ENCODE measurements at places on chromosomes 11 and 22.

- no peak for DNase-seq
These were observed 717 bp upstream of the ZNF202 start for GRCh38 chr11:123742031-123742723.

- no peak for DNase-seq
These were observed 66.8 kb downstream of the ZC3H12C start for GRCh38 chr11:110160016-110160415.

DNA sequence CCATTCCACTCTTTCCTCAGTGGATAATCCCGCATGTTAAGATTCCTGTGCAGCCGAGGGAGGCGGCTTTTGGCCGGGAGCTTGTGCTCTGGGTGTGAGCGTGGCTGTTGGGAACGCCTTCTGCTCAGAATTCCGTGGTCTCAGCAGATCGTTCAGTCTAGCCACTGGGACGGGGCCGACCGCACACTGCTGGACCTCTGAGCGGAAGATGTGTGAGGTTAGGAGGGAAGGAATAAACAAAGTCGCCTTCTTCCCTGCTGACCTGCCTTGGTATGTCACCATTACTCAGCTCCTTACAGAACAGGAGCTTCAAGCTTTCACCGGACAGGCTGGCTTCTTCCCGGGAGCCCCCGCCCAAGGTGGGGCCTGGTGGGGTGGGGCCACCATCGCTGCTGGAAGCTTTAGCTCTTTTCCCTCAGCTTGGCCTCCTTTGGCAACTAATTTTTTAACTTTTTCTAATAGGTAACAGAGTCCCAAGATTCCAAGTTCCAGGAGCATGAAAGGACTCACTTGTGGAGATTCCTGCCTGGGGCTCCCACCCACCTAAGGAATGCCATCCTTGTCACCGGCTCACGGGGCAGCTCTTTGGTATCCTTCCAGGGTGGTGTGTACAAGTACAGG, 22.5 kb upstream of the SEPTIN5 start:
- DNase-seq, result no peak

GRCh38 chr11:72813740-72814285, 398 bp upstream of the ATG16L2 start:
- peak; percentile 75 for DNase-seq

DNA sequence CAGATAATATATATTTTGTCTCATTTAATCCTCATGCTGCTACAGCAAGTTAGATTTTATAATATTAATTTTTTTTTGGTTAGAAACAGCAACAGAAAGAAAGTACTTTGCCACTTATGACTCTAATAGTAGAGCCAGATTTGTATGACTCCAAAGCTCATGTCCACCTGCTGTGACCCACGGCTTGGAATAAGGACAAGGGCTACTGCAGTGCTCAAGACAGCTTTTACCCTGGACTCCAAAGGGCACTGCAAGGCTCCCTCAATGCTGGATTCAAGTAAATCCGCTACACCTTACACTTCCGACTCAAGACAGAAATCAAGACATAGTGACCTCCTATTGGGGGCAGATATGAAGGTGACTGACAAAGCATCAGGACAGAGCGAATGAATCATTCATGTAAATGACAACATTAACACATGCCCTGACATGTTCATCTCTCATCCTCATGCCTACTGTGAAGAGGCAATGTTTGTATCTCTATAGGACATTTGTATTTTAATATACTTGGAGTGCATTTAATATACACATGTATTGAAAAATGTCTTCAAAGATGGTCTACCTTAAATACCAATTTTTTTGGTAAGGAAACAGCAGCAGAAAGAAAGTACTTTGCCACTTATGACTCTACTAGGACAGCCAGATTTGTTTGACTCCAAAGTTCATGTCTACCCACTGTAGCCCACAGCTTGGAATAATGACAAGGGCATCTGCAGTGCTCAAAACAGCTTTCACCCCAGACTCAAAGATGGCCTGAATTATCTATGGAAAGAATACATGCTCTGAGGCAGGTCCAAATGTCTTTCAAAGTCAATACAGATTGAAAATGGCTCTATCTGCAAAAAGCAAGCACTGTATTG, 375.6 kb upstream of the CCDC90B start:
- DNase-seq, result no peak

GRCh38 chr22:20268279-20269012, at the start of gene RTN4R:
Gene RTN4R (minus strand): TSS chr22:20268318. CDS start chr22:20268092, 226 bp downstream.
- peak; percentile 37 for DNase-seq

DNA sequence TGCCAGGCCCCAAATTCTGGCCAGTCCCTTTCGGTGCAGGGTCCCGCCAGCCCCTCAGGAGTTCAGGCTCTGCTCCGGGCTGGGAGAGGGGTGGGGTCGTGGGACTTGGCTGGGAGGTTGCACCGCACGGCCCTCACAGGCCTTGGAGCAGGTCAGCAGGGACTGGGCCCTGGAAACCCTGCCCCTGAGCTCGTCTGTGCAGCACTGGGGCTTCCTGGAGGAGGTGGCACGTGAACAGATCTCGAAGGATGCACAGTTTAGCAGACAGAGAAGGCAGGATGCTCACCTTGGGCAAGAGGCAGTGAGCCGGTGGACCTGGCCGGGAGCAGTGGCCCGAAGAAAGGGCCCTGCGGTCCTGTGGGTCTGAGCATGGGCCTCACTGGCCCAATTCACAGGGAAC, 70.0 kb downstream of the WNT7B start:
- no peak for DNase-seq

DNA sequence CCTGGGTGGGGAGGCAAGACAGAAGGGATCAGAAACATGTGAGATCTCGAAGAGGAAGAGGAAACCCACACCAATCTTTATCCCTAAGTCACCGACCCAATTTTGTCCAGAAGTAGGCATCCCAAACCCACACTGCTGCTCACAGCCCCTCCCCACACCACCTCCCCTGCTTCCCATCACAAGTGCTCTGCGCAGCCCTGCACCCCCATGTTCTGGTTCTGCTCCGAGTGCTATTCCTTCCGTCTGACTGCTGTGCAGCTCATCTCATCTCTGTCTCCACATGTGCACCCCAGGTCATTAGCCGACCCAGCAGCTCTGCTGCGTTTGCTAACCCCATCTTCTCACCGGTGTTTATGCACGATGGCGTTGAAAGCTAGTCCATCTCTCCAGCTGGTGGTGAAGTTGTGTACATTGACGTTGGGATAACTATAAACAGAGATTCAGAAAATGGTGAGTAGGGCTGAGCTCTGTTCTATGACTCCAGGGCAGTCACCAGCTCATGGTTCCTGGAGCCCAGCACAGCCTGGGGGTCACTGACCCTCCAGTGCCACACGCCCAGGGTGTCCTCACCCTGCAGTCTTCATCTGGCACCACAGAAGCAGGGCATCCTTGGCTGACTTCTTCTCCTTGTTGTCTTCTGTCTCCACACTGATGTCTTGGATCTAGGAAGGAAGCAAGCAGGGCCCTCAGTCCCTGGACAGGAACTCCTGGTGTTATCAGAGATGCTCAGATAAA, 15.1 kb downstream of the SPTBN2 start:
- no peak for DNase-seq

DNA sequence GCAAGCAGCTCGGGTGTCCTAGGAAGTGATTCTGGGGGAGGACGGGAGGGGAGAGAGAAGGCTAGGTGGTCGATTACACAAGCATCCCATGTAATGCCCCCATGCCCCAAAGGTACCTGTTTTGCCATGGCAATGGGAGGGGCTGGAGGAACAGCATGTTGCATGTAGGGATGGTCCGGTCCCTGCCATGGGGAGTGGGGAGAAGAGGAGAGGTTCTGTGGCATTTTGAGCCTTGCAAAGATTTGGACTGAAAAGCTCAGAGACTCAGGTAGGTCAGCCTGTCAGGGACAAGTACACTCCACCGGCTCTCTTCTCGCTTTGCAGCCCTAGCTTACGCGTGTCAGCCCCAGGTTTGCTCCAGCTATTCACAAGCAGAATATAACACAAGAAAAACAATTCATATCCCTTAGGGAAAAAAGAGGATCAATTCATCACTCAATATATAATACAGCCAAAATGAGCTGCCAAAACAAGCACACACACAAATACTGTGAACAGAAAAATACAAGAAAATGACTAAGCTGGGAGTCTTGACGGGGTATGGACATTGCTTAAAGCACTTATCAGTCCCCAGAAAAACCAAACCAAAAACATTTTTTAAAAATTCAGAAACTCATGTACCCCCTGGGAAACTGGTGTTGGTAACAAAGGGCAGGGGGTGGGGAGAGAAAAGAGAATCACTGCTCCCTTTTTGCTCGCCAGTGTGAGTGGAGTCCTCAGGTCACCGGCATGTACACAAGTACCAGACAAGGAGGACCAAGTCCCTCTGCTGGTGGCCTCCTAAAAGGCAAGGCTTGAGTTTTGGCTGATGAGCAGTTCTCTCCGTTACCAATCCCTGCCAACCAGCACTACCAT, 21.6 kb downstream of the APOL5 start:
- no peak for DNase-seq

GRCh38 chr11:110098645-110099044, 5.5 kb downstream of the ZC3H12C start:
- DNase-seq, result no peak

DNA sequence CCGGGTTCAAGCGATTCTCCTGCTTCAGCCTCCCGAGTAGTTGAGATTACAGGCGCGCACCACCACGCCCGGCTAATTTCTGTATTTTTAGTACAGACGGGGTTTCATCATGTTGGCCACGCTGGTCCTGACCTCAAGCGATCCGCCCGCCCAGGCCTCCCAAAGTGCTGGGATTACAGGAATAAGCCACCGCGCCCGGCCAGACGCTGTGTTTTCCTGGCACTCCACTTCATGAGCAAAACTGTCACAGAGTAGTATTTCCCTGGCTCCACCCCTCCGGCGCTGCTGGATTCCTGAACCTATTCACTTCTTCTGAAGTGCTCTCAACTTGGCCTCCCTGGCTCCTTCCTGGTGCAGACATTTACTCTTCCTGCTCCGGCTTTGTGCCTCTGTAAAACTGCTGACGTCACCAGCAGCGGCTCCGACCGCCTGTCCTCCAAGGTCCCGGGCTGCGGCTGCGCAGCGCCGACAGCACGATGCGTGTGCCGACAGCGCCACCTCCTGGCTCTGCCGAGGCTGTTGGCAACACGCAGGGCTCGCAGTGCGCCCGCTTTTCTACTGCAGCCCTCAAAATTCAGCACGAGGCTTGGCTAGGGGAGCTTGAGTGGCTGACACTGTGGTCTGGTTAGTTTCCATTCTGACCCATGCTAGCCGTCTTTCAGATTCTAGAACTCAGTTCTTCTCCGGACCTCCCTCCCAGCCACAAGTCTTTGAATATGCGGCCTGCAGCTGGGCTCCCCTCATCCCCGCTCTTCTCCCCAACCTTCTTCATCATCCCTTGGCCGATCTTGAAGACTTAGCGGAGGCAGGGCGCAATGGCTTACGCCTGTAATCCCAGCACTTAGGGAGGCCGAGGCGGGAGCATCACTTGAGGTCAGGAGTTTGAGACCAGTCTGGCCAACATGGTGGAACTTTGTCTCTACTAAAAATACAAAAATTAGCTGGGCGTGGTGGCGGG, 36.6 kb downstream of the APOL3 start:
- DNase-seq, result peak; percentile 85

GRCh38 chr22:42202669-42203068, 67.8 kb downstream of the TCF20 start:
- peak; percentile 32 for DNase-seq

- DNase-seq, result no peak
These were observed 113.6 kb downstream of the MICAL3 start for GRCh38 chr22:17910561-17911311.

GRCh38 chr11:19889531-19889930, 176.9 kb downstream of the NAV2 start:
- DNase-seq, result no peak

DNA sequence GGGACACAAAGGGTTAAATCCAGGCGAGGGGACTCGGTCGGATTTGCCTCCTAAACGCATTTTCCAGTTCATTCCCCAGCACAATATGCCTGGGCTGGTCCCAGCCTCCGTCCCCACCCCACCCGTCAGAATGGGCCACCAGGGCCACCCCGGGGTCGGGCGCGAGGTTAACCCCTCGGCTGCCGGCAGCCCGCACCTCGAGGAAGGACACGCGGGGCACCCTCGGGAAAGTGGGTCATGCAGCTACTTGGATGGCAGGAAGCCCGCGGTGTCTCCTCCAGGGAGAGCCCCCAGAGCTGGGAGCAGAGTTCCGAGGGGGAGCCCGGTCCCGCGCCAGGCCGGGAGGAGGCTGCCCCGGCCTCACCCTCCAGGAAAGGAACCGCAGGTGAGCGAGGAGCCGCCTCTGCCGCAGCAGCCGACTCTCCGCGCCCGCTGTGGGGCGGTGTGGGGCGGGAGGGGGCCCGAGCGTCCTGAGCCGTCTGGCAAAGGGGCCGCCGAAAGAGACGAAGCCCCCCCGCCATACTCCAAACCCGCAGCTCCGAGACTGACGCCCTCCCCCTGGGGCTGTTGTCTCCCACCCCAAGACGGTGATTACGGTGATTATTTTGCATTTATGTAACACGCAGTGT, 1.4 kb downstream of the NECTIN1 start:
- no peak for DNase-seq

DNA sequence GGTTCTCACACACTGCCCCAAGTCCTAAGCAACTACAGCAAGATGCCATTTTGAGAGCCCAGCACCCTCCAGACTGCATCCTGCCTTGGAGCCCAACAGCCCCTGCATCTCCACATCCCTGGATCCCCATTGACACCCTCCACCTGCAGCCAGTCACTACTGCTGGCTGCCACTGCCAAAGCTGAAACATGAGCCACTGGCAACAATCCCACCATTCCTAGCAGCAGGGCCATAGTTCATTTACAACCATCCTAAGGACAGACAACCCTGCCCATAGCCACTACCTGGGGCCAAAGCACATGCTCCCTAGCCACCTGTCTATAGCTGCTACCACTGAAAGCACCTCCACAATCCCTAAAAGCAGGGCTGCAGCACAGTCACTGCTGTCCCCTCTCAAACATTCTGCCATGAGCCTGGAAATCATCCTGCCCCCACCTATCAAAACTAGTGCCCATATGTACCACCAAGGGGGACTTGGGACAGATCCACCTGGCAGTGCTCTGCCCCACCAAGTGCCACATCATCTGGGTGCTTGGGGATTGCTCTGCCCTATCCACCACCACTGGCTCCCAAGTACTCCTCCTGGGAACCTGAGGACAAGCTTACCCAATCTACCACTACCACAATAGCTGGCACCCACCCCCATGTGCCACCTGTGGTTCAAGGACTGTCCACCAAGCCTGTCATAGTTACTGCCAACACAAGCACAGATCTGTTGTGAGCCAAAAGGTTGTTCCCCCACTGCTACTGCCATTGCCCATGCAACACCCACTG, 138.8 kb upstream of the SOX6 start:
- no peak for DNase-seq

GRCh38 chr22:22849640-22850610, 37.7 kb upstream of the IGLL5 start:
- DNase-seq, result no peak

DNA sequence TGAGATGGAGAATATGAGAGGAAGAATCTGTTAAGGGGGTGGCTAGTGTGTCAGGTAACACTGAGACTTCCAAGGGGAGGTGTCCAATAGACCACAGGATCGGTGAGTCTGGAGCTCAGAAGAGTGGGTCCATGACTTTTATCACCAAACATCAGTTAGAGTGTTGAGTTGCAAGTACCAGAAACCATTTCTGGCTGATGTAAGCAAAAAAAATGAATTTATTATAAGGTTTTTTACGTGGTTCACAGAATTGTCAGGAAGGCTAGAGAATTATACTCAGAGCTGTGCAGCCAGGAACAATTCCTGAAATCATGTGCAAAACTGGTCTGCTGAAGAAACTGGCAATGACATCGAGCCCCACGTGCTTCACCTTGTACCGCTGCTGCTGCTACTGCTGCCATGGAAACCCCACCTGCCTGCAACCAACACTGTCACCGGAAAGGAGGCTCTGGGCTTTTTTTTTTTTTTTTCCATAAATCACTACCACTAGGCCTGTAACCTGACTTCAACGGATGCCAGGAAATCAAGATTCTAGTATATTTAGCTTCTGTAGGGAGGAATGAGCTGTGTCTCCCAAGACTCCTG, 16.6 kb upstream of the STK33 start:
- no peak for DNase-seq

GRCh38 chr22:32348031-32348611, 9.5 kb upstream of the RFPL3 start:
- no peak for DNase-seq

All from stimulated activated CD8-positive, alpha-beta memory T cell treated with anti-CD3 and anti-CD28 coated beads, Interleukin-15, amount 100 ng/mL, for 48 hours (primary cell).